ENCODE measurements at places on chromosomes 11 and 22. TPM values are rescaled to one million over a fixed set of nuclear protein-coding genes. Genes with fewer than 3 reads are reported as not detected.

GRCh38 chr11:111361052-111361801 lies 17.8 kb downstream of the POU2AF1 start:
- DNase-seq, result no peak

CXCR5 gene
- total RNA-seq, result 28.3 TPM

- no peak for DNase-seq
These were observed 576.5 kb upstream of the CCDC90B start for GRCh38 chr11:83862691-83863090.

- DNase-seq, result no peak
These were observed 29.4 kb upstream of the XKR3 start for GRCh38 chr22:16854631-16855030.

All from activated CD4-positive, alpha-beta memory T cell treated with anti-CD3 and anti-CD28 coated beads for 36 hours (primary cell).